ENCODE measurements at places on chromosomes 7 and 10. TPM values are rescaled to one million over a fixed set of nuclear protein-coding genes. Genes with fewer than 3 reads are reported as not detected.

DNA sequence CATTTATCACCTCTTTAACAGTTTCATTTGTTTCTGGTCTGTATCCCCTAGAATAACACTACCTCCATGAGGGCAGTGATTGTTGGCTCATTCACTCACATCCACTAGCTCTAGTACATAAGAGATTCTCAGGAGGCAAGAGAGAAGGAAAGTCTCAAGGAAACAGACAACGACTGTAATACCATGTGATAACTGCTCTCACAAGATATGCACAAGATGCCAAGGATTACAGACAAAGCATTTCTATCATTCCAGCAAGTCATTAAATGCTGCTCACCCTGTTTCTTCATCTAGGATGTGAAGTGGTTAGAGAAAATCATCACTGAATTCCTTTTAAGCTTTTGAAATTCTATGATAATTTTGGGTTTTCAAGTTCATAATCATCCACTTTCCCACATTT lies 115.3 kb downstream of the HIBADH start:
- H3K27ac ChIP-seq = no peak overlapping the region
- no peaks in the 10 kb centered on the region for H3K27me3 ChIP-seq
- no peak overlapping the region for H3K4me3 ChIP-seq
- no peak for DNase-seq

DNA sequence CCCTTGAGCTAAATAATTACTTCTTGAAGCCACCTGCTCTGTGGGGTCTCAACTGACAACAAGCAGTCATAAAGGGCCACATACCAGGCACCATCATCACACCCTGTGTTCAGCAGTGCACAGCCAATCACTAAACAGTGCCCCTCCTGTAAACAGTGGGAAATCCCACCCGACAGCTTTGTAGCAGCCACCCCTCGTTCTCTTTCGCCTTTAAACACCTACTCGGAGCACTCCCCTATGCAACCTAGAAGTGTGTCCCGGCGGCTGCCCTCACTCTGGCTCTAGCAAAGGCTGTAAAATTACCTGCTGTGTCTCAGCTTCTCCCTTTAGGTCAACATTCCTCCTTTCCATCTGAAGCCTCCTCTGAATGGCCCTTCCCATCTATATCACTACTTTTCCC lies 111.9 kb downstream of the TCERG1L start:
- H3K4me1 ChIP-seq = no peaks in the 10 kb centered on the region
- H3K36me3 ChIP-seq = no peaks in the 10 kb centered on the region
- H3K4me3 ChIP-seq = no peak overlapping the region
- no peaks in the 10 kb centered on the region for H3K27me3 ChIP-seq
- no peak overlapping the region for H3K27ac ChIP-seq

- H3K27ac ChIP-seq = no peak overlapping the region
- no peaks in the 10 kb centered on the region for H3K27me3 ChIP-seq
- no peaks in the 10 kb centered on the region for H3K4me1 ChIP-seq
- H3K36me3 ChIP-seq = no peaks in the 10 kb centered on the region
- no peak overlapping the region for H3K4me3 ChIP-seq
These were observed 180.8 kb downstream of the MAD1L1 start for GRCh38 chr7:2051707-2052656.

DNA sequence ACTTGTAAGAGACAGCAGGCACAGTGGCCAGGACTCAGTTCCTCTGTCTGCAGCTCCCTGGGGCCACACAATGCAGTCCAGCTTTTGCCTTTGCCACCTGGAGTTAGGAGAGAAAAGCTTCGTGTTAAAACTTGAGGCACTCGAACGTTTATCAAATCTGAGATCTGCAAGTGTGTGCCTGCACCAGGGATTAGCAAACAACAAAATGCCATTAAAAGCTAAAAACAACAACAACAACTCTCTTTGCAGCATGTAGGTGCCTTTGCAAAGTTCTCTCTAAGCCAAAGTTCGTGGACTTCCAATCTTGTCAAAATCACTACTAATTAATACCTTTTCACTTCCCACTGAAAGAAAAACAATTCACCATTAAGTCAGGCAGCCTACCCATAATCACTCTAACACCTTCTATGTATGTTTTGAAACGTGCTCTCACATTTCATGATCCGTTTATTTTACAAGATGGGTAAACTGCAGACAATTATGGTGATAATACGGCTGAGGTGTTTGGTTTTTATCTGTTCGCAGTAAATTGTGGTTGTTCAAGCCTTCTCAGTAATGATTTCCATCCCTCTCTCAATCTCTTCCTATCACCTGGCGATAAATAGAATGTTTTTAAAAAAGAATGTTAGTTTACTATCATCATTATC lies 36.2 kb upstream of the SDK1 start:
- H3K27ac ChIP-seq = no peak overlapping the region
- H3K36me3 ChIP-seq = no peaks in the 10 kb centered on the region
- peaks cover 31% of the 10 kb centered on the region for H3K27me3 ChIP-seq

DNA sequence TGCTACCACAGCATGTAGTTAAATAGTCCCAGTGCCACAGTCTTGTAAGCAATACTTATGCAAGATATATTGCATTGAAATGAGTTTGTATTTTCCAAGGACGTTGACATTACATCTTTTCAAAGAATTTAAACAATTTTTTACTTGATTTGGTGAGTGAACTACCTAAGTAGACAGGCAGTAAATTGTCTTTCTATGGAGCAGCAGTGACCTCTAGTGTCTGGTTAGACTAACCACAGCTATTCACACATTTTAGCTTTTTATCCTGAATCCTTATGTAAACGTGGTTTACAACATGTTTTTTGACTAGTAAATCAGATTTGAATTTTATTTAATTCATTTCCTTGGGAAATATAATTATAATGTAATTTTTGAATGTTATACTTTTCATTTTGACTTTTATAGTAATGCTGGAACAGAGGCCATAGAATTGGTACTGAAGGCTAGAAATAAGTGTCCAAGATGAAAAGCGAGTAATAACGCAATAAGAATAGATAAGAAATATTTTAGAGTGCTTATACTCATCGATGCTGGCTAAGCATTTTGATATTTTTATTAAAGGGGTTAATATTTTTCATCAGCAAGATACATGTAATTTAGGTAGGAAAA lies 5.6 kb downstream of the LRRTM3 start:
- DNase-seq = no peak
- peaks cover 29% of the 10 kb centered on the region for H3K27me3 ChIP-seq
- no peaks in the 10 kb centered on the region for H3K36me3 ChIP-seq

GRCh38 chr7:140209866-140210609 lies 33.3 kb upstream of the KDM7A start:
- H3K4me3 ChIP-seq = peak overlapping the region; percentile 58
- no peaks in the 10 kb centered on the region for H3K27me3 ChIP-seq
- peaks cover 90% of the 10 kb centered on the region for H3K4me1 ChIP-seq
- peak overlapping the region; percentile 94 for H3K27ac ChIP-seq
- DNase-seq = peak; percentile 80

DNA sequence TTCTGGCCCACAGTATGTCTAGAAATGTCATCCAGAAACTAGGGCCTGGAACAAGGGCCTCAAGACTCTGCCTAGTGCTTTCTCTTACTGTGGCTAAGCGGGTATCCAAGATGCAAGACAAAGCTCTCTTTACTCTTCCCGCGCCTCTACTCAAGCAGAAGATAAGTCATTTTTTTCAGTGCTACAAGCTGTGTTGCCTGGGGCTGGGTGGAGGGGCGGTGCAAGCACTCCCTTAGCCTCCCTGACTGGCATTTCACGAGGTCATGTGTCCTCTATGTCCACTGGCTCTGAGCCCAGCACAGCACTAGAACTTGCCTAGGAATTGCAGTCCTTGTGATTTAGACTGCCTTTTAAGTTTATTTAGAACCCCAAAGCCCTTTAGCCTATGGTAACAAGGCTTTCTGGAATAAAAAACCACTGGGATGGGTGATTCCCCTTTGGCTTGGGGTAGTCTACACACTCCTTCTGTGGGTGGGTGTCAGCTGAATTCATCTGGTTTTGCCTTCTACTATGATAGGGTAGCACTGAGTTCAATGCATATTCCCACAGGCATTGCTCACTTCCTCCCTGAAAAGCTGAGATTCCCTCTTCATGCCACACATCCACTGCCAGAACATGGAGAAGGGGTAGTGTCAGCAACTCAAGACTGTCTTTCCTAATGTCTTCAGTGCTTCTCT lies 371.8 kb upstream of the KCND2 start:
- H3K27me3 ChIP-seq = no peaks in the 10 kb centered on the region
- no peak for DNase-seq
- no peaks in the 10 kb centered on the region for H3K4me1 ChIP-seq
- H3K36me3 ChIP-seq = no peaks in the 10 kb centered on the region

The EMX2 gene
- total RNA-seq = not detected

GRCh38 chr10:13321576-13321975 lies 21.7 kb upstream of the PHYH start:
- no peak overlapping the region for H3K4me3 ChIP-seq
- H3K36me3 ChIP-seq = peaks cover 46% of the 10 kb centered on the region
- no peaks in the 10 kb centered on the region for H3K27me3 ChIP-seq
- DNase-seq = no peak
- no peak overlapping the region for H3K27ac ChIP-seq

The TRPV5 gene
- not detected for total RNA-seq

DNA sequence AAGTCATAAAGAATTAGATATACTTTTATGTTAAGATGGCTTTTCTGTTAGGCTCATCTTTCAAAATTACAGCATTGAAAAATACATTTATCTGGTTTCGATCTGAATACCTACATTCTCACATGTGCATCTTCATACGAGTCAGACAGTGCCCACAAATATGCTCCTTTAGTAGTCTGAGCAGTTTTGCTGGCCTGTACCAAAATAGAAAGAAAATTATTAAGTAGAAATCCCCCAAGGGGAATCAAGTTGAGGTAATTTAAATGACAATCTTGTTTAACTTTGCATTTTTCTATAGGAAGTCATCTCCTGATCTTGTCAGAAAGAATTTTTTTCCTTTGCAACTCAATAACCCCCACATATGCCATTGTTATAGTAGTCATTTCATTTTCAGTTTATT lies 287.4 kb upstream of the SEMA3D start:
- no peak overlapping the region for H3K27ac ChIP-seq
- no peak for DNase-seq
- H3K36me3 ChIP-seq = no peaks in the 10 kb centered on the region

GRCh38 chr7:55189146-55189766 lies 170.4 kb downstream of the EGFR start:
- no peak overlapping the region for H3K4me3 ChIP-seq
- H3K27ac ChIP-seq = no peak overlapping the region
- H3K27me3 ChIP-seq = peaks cover 5% of the 10 kb centered on the region
- no peaks in the 10 kb centered on the region for H3K36me3 ChIP-seq
- H3K4me1 ChIP-seq = peaks cover 6% of the 10 kb centered on the region

- H3K4me3 ChIP-seq = no peak overlapping the region
- H3K27me3 ChIP-seq = peaks cover 6% of the 10 kb centered on the region
- DNase-seq = no peak
- H3K4me1 ChIP-seq = no peaks in the 10 kb centered on the region
- H3K36me3 ChIP-seq = no peaks in the 10 kb centered on the region
- no peak overlapping the region for H3K27ac ChIP-seq
These were observed 32.5 kb upstream of the SEPTIN7 start for GRCh38 chr7:35768346-35768745.

The MYOF gene
- total RNA-seq = 10.9 TPM

- H3K36me3 ChIP-seq = peaks cover 3% of the 10 kb centered on the region
- no peak overlapping the region for H3K27ac ChIP-seq
- no peak overlapping the region for H3K4me3 ChIP-seq
- peaks cover 4% of the 10 kb centered on the region for H3K27me3 ChIP-seq
- peaks cover 15% of the 10 kb centered on the region for H3K4me1 ChIP-seq
These were observed 31.6 kb upstream of the CCDC71L start for GRCh38 chr7:106692450-106693051.

The CDH23 gene
- 1.3 TPM for total RNA-seq

The HSPA12A gene
- total RNA-seq = 0.05 TPM

DNA sequence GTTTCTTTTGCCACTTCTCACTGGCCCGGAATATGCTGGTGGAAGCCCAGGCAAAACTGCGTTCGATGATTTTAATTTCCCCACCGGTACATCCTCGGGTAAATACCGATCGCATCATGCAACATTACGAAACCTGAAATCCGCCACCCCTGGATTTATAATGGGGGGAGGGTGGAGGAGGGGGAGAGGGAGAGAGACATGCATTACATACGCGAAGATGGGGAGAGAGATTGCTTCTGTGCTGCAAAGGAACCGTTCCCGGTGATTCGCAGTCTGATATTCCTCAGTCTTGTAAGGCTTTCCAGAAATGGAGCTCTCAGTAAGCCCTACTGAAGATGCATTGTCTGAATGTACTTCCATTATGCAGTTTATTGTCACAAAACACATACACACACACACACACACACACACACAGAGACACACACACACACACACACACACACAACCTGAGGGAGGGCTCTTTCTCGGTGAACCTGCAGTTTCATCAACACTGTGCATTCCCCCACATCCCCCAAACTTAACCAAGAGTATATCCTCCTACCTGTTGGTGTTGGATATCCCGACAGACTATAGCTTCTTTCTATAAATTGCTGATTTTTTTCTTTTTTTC lies 741 bp downstream of the GPR85 start:
- no peak overlapping the region for H3K27ac ChIP-seq
- no peak overlapping the region for H3K4me3 ChIP-seq
- no peaks in the 10 kb centered on the region for H3K36me3 ChIP-seq
- H3K4me1 ChIP-seq = peaks cover 4% of the 10 kb centered on the region
- peaks cover 42% of the 10 kb centered on the region for H3K27me3 ChIP-seq

The PLEKHS1 gene
- 0.08 TPM for total RNA-seq

DNA sequence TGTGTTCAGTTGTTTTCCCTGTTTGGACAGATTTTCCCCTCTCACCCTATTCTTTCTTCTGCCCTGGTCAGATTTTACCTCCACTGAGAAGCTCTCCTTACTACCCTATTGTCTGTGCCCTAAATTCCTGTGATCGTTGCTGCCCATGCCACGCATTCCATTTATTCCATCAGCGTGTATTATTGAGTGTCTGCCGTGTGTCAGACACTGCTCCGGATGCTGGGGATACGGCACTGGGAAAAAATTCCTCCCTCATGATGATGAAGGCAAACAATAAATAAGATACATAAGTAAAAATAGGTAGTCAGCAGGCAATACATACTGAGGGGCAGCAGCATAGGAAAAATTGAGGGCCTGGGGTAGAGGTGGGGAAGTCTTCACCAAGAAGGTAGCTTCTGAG lies 86.8 kb downstream of the FANK1 start:
- H3K4me3 ChIP-seq = no peak overlapping the region
- no peak for DNase-seq
- no peaks in the 10 kb centered on the region for H3K4me1 ChIP-seq
- H3K27me3 ChIP-seq = no peaks in the 10 kb centered on the region
- no peak overlapping the region for H3K27ac ChIP-seq

All from activated CD4-positive, alpha-beta memory T cell treated with anti-CD3 and anti-CD28 coated beads, Interleukin-2, amount 10 ng/mL, durations not matched to agents 7 days and 5 days (primary cell).